NCI-H226 (cell line): ENCODE measurements at places on chromosomes 12 and 14.

DNA sequence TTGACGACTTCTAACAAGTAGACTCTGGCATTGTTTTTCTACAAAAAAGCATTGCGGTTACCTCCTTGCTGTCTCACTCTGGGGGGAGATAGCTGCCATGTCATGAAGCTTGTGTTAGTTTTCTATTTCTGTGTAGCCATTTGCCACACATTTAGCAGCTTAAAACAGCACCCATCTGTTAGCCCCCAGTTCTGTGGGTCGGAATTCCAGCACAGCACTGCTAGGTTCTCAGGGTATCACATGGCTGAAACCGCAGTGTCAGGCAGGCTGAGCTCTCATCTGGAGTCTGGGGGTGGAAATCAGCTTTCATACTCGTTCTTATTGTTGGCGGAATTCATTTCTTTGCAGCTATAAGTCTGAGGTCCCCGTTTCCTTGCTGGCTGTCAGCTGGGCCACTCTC is 19.9 kb upstream of the STXBP6 start:
- no peak for DNase-seq

GRCh38 chr14:100472094-100472455 is 115.1 kb downstream of the BEGAIN start:
- DNase-seq = no peak

GRCh38 chr12:116087962-116088361 is 189.5 kb downstream of the MED13L start:
- DNase-seq = no peak

- no peak for DNase-seq
Observed at GRCh38 chr12:21852251-21852650, 77.7 kb upstream of the KCNJ8 start.

- DNase-seq = no peak
Observed at GRCh38 chr14:85907536-85907935, 377.6 kb downstream of the FLRT2 start.

DNA sequence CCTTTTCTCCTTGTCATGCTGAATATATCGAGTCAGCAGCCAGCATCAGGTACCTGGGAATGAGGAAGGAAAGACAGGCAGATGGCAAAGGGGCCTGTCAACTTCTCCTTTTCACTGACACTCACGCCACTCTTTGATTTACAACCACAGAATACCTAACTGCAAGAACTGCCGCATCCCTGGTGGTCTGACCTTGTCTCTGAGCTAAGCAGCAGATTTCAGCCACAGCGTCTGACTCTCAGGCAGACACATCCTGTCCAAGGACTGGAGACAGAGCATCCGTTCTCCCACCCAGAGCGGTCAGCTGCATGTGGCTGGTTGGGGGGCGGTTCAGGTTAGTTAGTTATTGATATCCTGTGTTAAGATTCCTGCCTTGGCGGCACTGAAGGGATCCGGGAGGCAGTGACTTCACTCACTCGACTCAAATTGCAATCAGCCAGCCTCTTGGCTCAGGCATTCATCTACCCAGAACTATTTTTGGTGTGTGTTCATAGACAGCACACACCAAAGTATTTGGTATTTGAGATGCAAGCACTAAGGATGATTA is 11.2 kb upstream of the MAP1LC3B2 start:
- DNase-seq = no peak

DNA sequence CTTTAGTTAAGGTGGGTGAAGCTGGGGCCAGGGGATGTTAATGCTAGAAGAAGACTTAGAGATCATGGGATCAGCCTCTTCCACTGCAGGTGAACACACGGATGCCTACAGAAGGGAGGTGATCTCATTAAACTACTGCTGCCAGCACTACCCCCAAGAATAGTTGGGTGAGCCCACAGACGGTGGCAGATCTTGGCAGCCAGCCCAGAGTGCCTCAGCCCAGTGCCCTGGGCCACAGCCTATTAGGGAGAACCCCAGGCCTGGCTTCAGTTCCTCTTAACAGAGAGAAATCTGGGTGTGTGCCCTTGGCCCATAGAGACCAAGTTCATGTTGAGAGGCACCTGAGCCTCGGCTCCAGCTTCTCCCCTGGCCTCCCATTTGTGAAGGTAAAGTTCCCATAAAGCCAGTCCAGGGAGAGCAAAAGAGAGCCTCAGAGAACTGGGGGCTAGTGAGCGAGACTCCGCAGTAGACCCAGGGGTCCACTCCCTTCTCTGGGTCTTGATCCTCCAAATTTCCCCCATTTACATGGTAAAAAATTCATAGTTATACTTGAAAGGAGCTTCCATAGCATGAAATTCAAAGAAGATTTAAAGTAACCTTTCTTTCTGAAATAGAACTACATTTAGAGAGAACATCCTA is 125.0 kb upstream of the CCND2 start:
- no peak for DNase-seq

DNA sequence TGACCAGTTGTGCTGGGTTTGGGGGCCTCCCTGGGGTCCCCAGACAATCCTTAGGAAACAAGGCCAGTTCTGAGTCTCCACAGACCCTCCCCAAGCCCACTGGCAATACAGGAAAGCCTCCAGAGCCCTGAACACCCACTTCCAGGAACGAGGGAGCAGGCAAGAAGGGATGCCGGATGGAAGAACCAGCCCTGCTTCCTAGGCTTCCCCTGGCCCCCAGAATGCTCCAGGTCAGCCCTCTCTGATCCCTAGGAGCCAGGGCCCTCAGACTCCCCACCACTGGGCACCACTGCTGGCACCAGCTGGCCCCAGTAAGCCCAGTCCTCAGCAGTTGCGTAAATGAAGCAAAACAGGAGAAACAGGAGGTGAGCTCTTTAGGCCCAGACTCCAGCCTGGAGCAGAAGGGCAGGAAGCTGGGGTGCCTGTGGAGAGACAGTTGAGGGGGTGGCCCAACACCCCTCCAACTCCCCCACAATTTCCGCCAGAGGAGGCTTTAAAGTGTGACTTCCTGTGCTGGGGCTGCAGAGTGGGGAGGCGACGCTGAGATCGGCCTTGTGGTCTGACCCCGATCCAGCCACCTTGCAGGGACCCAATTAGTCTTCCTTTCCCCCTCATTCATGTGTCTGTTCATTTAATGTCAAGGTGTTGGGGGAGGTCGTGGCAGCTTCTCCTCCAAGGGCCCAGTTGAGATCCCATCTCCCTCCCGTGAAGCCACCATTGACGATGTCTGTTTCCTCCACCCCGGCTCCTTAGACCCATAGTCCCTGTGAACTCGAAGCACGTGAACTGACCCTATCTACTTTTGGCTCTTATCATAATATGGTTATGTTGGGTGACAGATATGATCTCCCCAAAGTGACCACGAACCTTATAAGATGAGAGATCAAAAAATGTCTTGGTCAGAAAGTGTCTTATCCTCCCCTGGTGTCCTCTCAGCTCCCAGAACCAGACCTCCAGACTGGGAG is 4.7 kb downstream of the TNFRSF1A start:
- no peak for DNase-seq
